Activated CD4-positive, alpha-beta memory T cell treated with anti-CD3 and anti-CD28 coated beads for 36 hours (primary cell): ENCODE measurements at places on chromosomes 2 and 18.

DNA sequence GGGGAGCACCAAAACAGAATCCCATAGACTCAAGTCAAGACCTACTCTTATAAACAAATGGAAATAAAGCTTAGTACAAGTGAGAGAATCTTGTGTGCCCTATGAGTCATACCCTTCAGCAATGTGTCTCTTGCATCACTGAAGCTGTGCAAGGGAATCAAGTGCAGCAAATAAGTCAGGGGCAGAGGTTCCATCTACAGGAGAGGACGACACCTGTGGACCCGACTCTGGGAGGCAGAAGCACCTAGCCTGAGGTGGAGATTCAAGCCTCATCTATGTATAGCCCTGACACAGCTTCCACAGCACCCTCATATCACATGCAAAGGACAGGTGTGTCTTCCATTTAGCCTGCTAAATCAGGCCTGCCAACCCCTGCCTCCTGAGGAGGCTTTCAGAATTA lies 298.2 kb downstream of the CNTNAP5 start:
- DNase-seq = no peak

DNA sequence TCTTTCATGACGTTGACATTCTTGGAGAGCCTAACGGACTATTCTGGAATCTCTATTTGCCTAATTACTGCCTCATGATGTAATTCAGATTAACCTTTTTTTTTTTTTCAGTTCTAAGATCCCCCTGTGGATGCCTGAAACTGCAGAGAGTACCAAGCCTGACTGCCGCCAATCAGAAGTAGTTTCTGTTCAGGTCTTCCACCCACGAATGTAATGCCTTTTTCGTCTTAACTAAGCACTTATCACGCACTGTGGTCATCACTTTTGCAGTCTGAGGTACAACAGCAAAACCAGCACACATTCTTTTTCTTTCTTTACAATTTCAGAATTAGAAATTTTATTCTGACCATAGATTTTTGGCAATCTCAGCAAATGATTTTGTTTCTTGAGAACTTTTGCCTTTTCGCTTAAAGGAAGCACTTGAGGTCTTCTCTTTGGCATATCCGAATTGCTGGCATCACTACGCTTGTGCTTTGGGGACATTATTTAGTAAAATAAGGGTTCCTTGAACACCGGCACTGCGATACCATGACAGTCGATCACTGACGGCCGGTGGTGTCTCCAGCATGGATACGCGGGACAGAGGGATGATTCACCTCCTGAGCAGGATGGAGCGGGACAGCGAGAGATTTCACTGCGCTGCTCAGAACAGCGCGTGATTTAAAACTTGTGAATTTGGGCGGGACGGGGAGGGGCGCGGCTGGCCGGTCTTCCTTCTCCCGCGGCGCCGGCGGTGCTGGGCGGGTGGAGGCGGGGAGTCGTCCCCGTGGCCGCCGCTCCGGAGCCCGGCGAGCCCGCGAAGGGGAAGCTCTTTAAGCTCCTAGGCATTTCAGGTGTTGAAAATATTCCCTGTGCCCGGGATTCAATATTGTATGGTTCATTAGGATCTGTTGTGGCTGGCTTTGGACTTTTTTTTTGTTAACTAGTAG lies 32.0 kb upstream of the GPR55 start:
- DNase-seq = peak; percentile 65

- DNase-seq = no peak
Observed at GRCh38 chr2:54723996-54724559, 616 bp downstream of the EML6 start.

GRCh38 chr2:65489269-65489668 lies 56.9 kb upstream of the SPRED2 start:
- DNase-seq = no peak

- DNase-seq = no peak
Observed at GRCh38 chr2:28036307-28036706, 145.8 kb downstream of the BABAM2 start.

DNA sequence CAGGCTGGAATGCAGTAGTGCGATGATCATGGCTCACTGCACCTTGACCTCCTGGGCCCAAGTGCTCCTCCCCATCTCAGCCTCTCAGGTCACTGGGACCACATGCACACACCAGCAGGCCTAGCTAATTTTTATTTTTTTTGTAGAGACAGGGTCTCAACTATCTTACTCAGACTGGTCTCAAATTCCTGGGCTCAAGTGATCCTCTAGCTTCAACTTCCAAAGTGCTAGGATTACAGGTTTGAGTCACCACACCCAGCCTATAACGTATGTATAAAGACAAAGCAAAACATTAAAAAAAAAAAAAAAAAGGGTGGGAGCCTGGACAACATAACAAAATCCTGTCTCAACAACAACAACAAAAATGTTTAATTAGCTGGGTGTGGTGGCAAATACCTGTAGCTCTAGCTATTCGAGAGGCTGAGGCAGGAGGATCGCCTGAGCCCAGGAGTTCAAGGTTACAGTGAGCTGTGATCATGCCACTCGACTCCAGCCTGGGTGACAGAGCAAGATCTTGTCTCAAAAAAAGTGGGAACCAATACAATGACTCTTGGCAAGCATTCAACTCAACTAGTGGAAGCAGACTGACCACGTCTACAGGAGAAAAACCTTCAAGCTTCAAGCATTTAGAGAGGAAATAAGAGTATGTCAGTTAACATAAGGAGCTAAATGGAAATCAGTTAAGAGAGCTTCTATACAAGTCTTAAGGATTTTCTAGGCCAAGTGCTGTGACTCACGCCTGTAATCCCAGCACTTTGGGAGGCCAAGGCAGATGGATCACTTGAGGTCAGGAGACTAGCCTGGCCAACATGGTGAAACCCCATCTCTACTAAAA lies 2.6 kb downstream of the GTF3C2 start:
- DNase-seq = no peak

DNA sequence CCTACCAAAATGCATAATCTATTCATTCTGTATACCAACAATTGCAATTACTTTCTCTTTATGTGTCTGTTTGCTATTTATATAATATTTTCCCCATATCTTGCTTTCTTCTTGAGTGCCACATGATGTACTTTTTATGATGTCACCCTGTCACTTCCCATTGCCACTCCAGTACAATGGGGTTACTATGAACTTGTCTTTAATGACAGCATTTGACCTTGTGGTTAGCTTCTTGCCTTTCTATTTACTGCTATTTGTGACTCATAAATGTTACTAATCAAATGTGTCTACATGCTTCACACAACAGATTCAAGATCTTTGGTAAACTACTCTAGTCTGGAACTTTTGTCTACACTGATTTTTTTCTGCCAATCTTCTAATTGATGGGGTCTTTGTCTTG lies 486.3 kb downstream of the NR4A2 start:
- no peak for DNase-seq

- DNase-seq = no peak
Observed at GRCh38 chr2:169694894-169695260, 608 bp downstream of the PHOSPHO2 start.

GRCh38 chr2:156517419-156517818 lies 81.2 kb downstream of the GPD2 start:
- no peak for DNase-seq

GRCh38 chr2:150081775-150082481 lies 405.5 kb downstream of the RND3 start:
- no peak for DNase-seq

DNA sequence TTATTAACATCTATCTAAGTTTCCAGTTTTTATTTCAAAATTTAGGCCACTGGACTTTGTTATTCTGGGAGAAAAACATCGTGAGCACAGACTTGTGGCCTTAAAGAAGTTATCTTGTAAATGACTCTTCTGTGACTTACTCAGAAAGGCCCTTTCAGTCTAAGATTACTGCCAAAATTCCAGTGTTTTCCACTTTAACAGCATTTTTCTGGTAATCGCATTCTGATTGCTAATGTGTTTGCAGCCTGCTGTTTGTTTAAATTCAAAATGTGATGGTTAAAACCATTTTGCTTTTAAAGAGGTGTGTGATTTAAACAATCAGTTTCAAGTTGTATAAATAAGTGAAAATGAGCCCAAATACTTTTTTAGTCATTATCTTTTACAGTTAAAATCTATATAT lies 136.7 kb upstream of the DAPL1 start:
- DNase-seq = no peak

DNA sequence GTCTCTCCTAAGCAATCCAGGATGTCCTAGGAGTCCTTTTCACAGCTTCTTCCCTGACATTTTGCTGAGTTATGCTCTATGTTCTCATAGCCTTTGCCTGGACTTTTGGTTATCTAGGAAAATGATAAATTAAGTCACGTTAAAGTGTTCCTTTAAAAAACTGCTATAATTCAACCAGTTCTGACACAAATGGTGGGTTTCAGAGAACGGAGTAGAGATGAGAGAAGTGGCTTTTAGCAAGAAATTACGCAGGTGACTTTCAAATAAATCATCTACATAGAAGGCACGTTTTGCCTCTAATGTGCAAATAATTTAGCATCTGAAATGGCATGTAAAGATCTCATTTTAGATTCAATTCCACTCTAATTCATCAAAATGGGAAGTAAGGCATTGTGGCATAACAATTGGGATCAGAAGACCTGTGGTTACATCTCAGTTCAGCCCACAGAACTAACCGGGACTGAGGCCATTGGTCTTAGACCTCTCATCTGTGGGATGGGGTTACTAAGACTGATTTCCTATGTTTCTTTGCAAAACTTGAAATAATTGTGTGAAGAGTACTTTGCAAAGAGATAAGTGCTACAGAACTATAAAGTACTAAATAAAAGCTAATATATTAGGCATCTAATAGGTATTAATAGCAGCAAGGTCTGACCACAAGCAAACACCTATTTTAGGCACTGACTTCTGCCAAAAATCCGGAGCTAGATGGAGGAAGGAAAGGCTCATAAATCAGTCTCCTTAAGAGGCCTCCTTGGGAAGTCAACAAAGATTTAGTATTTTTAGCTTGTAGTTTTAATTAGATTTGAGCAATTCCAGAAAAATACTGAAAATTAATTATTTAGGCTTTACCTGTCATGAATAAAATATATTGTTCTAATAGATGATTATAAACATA lies 211.4 kb downstream of the PIEZO2 start:
- no peak for DNase-seq

DNA sequence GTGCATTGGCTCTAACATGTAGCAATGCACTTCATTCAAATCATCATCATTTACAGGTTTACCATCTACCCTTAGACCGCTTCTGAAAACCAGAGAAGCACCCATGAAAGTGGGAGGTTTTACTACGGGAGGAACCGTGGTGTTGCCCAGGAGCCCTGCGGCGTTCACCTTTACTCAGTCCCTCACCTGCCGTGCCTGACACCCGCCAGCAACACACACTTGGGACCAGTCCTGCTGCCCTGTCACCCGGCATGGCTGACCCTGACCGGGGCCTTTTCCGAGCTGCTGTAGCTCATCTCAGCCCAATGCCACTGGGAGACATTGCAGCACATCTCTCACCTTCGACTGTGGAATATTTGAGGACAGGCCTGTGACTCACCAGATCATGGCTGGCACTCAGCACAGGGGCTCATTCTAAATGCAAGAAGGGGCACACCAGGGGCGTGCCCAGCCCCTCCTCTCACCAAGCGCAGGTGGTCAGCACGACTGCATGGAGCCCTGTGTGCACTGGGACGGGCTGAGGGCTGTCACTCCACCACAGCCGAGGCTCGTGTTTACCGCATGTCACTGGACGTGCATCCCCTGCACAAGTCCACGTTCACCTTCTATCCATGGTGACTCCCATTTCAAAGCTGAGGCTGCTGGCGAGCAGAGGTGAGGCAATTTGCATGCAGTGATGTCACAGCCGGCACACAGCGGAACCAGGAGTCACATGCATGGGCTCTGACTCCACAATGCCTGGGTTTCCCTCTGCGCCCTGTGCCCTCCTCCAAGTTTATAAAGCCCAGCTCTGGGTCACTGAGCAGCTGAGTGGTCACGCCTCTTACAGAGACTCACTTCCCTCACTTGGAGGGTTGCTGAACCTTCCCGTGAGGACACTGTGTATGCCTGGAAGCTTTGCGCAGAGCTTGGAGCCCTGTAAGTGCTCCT lies 76.7 kb upstream of the SNTG2 start:
- DNase-seq = no peak

GRCh38 chr2:95382686-95383634 lies 19.5 kb upstream of the FAHD2A start:
- DNase-seq = no peak

- no peak for DNase-seq
Observed at GRCh38 chr2:12547566-12548170, 169.1 kb upstream of the TRIB2 start.

GRCh38 chr2:233688341-233688740 lies 4.3 kb upstream of the UGT1A6 start:
- no peak for DNase-seq

DNA sequence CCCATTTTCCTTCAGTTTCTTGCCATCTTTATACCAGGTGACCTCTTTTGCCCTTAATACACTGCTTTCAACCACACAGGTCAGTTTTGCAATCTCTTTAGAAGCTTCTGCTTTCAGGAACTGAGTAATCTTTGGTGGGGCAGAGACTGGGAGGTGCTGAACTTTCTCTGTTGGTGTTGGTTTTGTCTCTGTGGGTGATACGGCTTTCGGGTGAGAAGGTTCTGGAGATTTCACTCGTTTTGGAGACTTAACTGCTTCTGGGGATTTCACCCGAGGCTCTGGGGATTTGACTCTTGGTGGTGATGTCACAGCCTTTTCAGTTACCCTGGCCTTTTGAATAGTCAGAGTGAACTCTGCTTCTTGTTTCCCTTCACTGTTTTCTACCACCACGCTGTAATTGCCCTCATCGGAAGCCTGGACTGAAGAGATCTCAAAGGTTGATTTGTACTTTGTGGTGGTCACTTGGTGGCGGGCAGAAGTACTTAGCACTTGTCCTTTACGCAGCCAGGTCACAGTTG lies 50.4 kb downstream of the PLEKHA3 start:
- peak; percentile 78 for DNase-seq

- no peak for DNase-seq
Observed at GRCh38 chr2:204122425-204122824, 185.9 kb downstream of the ICOS start.

- no peak for DNase-seq
Observed at GRCh38 chr2:216133397-216133796, 24.2 kb downstream of the XRCC5 start.

- no peak for DNase-seq
Observed at GRCh38 chr2:160906878-160907277, 253.3 kb upstream of the TANK start.

DNA sequence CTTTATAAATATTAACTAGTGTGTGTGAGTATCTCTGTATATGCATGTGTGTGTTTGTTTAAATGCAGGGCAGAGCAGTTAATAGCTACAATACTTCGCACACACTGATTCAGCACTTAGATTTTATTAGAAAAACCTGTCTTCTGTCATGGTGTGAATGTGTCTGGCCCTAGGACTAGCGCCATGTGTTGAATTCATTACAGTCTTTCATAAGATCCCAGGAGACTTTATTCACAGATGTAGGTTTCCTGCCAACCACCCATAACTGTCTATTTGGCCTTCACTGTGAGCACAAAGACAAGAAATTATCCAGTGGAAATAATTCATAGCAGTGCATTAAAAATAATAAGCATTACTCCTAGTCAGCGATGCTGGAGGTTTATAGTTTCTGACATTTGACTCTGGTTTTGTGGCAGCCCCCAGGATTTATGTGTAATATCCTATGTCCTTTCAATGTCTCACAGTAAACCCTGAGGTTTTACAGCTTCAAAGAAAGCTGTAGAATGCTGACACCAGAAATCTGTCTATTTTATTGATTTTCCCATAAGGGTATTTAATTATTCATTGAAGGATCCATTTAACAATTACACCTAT lies 93.9 kb downstream of the ZNF804A start:
- DNase-seq = no peak

- DNase-seq = no peak
Observed at GRCh38 chr2:48175656-48176055, 269.4 kb upstream of the FBXO11 start.

GRCh38 chr18:7459851-7460770 lies 107.0 kb upstream of the PTPRM start:
- no peak for DNase-seq

- DNase-seq = no peak
Observed at GRCh38 chr2:218436992-218437391, 18.1 kb downstream of the VIL1 start.
